ENCODE measurements at places on chromosomes 5 and 9.

- no peak for DNase-seq
These were observed 751.2 kb downstream of the BRINP1 start for GRCh38 chr9:118618084-118618483.

DNA sequence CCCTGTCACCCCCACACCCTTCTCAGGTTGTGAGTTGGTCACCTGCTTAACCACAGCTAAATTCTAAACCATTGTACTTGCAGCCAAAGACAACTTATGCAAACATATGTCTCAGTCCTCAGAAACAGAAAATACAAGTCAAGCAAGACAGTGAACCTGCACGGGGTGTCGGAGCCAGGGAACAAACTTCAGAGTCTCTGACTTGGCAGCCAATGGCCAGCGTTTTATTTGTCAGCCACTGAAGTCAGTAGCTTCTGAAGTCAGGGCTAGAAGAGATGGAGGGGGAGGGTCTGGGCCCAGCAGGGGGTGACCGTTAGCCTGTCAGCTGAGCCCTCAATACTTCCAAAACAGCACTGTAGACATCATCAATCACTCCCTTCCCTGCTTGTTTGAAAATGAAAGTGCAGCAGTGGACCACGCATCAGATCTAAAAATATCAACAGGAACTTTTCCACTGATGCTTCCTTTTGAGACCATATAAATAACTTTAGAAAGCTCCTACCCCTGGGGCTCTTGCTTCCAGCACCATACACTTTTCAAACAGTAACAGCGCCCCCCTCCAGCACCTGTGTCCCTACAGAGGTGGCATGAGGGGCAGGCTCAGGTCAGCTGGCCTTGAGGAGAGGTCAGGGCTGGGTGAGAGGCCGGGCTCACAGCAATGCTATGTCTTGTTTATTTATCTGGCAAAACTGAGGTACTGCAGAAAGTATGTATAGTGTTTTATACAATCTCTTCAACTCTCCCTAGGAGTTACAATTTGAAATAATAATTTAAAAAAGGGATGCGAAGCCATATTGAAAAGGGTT is 142.5 kb downstream of the ACER2 start:
- no peak for DNase-seq

GRCh38 chr5:113939988-113940387 is 421.9 kb upstream of the KCNN2 start:
- no peak for DNase-seq

DNA sequence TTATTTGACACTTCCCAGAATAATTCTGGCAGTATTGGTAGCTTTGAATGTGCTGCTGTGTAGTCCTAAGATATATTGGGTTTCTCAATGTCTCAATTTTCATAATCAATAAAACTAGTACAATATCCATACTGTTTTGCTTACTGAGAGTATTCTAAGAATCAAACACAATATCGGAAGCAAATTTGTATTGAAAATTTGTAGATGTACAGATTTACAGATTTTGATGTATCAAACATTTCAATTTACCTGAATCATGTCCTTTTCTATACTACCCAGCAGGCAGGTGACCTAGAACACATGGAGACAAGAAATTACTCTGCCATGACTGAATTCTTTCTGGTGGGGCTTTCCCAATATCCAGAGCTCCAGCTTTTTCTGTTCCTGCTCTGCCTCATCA is at the start of gene OR13D1:
Gene OR13D1, plus strand, starts transcription at position 301 of the 400 bp plus-strand sequence. Its CDS starts 0 bp downstream, at position 301.
- no peak for DNase-seq

DNA sequence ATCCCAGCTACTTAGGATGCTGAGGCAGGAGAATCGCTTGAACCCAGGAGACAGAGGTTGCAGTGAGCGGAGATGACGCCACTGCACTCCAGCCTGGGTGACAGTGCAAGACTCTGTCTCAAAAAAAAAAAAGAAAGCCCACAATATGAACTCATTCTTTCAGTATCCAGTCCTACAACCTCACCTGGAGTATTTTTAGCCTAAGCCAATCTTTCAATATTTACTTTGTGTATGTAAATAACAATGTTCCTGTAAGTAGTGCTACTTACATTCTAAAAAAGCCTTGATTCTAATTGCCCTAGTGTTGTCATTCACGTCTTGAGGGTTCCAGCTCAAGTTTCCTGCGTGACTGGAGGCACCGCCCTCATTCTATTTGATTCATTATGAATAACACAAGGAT is 62.0 kb downstream of the BHMT start:
- no peak for DNase-seq

- no peak for DNase-seq
These were observed 126.9 kb upstream of the ANKH start for GRCh38 chr5:14998491-14998890.

DNA sequence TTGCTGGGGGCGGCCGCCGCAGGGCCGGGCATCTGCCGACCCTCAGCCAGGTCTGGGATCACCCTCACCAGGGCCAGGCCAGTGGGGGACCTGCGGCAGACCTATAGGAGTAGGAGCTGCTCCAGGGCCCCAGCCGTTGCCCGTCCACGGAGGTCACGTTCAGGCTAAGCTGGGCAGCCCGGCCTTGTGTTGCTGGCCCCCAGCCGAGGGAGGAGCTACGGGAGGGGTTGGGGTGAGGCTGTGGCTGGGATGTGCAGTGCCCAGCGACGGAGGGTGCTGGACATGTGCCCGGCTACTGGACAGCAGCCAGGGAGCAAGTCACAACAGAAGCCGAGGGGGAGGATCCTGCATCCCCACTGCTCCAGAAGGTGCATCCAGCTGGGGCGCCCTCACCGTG is 39.6 kb upstream of the SLC6A19 start:
- no peak for DNase-seq

DNA sequence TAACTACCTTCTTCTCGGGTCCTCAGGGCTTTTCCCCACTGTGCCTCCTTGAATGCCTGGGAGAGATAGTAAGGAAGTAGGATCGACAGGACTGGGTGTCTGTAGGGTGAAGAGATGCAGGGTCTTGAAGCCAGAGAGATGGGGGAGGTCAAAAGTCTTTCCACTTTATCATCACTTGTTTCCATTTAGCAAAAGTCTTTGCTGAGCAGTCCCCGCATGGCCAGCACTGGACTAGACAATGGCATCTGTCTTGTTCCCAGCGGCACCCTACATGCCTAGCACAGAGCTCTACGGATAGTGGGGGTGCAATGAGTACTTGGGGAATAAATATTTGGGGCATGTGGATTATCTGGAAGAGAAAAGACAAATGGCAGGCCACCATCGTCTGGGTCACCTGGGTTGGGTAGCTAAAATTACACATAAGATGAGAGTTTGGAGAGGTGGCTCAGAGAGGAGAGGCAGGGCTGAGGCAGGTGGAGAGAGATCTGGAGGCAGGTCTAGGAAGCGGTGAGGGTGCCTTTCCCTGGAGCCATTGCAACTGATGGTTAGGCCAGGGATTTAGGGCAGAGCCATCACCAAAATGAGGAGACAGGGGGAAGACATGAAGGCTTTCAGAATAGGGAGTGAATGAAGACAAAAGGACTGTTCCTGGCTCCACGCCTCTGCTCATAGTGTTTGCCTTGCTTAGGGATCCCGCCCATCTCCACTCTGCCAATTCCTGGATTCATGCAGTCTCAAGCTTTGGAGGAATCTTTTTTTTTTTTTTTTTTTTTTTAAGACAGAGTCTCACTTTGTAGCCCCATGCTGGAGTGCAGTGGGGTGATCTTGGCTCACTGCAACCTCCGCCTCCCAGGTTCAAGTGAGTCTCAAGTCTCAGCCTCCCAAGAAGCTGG is 250.8 kb upstream of the KLF4 start:
- DNase-seq: no peak

- DNase-seq: no peak
These were observed 60.1 kb upstream of the HSPA9 start for GRCh38 chr5:138635265-138635664.

GRCh38 chr9:79632060-79632459 is 60.3 kb downstream of the TLE4 start:
- DNase-seq: no peak

- no peak for DNase-seq
These were observed 9.4 kb downstream of the PDLIM7 start for GRCh38 chr5:177487975-177488374.

- no peak for DNase-seq
These were observed 113.5 kb upstream of the RASA1 start for GRCh38 chr5:87154191-87154590.

DNA sequence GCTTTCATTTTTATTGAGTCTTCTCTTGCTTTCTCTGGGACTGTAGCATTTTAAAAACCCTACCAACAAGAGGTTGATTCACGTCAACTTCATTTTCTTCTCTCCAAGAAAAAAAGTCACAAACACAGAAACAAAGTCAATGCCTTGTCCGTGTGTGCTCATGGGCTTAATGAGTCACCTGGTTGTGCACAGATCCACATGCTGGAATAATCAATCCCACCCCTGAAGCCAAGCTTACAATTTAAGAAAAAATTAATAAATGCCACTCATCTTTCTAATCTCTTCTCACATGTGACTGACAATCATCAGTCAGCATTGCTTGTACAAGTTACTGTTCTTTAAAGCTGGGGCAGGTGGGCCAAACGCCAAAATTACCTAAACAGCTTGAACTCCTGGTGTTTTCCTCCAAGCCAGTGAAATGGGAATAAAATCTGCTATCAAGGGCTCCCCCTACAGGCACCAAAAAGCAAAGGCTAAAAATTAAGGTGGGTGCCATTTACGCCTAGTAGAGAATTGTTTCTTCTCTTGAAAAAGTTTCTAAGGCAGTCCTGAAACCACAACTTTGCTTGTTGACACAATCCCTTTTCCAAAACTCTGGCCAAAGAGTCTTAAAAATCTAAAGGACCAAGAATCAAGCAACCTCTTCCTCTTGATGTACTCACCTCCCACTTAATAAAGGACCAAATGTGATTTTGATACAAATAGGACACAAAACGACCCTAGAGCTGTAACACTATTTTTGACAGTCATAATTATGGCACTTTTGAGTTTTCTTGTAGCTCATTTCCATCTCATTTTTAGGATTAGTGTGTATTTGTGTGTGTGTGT is 21.3 kb downstream of the TRMO start:
- DNase-seq: no peak

GRCh38 chr5:145479857-145480256 is 355.3 kb downstream of the PRELID2 start:
- DNase-seq: no peak

DNA sequence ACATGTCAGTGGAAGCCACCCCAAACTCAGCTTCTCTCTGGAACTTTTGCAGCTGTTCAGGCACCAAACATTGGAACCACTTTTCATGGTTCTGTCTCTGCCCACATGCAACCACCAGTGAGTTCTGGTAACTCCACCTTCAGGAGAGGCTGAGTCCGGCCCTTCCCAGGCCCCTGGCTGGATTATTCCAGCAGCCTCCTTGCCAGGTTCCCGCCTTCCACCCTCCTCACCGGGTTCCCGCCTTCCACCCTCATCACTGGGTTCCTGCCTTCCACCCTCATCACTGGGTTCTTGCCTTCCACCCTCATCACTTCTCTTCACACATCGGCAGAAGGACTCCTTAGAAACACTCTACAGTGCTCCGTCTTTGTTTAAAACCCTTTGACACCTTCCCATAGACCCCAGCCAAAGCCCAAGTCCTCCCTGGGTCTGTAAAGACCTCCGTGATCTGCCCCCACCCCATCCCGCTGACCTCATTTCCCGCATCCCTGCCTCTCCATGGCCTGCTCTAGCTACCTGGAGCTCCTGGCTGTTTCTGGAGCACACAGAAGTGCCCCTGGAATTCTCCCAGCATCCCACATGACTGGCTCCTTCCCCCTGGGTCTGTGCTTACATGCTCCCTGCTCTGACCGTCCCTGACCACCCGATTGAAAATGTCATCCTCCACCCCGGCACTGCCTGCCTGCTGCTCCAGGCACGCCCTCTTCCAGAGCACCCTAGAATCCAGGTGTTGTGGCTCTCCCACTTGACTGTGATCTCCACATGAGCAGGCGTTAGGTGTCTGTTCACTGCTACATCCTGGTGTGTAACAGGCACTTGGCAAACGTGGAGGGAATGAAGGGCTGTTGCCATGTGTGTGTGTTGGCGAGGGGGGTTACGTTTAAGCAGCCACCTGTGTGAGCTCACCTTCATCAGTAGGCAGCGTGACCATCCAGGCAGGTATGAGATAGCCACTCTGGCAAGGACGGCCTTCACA is 17.7 kb downstream of the ROPN1L start:
- no peak for DNase-seq
